ENCODE measurements at places on chromosomes 1 and 21. TPM values are rescaled to one million over a fixed set of nuclear protein-coding genes. Genes with fewer than 3 reads are reported as not detected.

Gene FAM72D
- total RNA-seq = 11.1 TPM

Gene RHEX
- not detected for total RNA-seq

DNA sequence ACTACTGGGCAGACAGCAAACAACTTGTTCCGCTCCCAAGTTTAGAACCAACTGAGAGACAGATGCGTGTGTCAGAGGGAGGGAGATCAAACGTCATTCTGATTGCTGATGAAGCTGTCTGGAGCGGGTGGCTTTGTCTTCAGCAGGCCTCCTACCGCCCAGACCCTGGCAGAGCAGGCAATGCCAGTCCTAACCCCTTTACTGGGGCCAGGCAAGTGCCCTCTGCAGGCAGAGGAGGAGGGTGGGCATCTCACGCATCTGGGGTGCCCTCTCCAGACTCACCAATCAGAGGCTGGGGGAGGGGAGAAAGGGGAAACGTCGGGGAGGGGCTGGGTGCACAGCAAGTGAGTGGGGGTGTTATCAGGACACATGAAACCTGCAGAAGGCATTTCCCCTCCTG lies 126.6 kb downstream of the ACTL8 start:
- no peak for DNase-seq
- no peak overlapping the region for H3K27ac ChIP-seq
- H3K4me3 ChIP-seq = no peak overlapping the region
- no peaks in the 10 kb centered on the region for H3K36me3 ChIP-seq
- no peaks in the 10 kb centered on the region for H3K27me3 ChIP-seq
- H3K4me1 ChIP-seq = no peaks in the 10 kb centered on the region

DNA sequence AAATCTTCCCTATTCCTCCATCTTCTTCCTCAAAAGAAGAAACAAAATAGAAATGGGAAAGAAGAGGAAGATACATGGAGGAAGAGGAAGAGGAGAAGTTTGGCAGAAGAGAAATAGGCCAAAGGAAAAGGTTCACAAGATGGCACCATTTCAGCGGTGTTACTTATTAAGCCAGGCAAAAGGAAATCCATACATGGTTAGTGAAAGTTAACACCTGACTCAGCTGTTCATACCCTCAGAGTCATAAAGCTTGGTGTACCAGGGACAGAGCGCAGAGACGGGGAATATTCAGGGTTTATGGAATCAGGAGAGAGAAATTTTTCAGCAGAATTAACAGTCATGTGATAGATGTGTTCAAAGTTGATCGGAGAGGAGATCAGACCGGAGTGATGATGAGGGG lies 70.6 kb downstream of the COQ8A start:
- DNase-seq = no peak
- no peak overlapping the region for H3K4me3 ChIP-seq
- H3K4me1 ChIP-seq = no peaks in the 10 kb centered on the region

DNA sequence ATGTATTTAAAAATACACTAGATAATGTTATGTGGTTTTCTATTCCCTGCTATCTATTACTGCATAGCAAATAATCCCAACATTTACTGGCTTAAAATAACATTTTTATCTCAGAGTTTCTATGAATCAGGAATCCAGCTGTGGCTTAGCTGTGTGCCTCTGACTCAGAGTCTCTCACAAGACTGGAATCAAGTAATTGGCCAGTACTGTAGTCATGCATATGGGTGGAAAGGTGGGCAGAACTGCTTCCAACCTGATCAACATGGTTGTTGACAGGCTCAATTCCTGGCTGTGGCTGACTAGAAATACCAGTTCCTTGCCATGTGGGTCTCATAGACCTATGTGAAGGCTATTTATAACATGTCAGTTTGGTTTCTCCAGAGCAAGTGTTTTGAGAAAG lies 131.8 kb downstream of the PDE4B start:
- no peak overlapping the region for H3K27ac ChIP-seq
- no peak overlapping the region for H3K4me3 ChIP-seq
- H3K27me3 ChIP-seq = peaks cover 3% of the 10 kb centered on the region
- H3K36me3 ChIP-seq = no peaks in the 10 kb centered on the region
- H3K4me1 ChIP-seq = no peaks in the 10 kb centered on the region

DNA sequence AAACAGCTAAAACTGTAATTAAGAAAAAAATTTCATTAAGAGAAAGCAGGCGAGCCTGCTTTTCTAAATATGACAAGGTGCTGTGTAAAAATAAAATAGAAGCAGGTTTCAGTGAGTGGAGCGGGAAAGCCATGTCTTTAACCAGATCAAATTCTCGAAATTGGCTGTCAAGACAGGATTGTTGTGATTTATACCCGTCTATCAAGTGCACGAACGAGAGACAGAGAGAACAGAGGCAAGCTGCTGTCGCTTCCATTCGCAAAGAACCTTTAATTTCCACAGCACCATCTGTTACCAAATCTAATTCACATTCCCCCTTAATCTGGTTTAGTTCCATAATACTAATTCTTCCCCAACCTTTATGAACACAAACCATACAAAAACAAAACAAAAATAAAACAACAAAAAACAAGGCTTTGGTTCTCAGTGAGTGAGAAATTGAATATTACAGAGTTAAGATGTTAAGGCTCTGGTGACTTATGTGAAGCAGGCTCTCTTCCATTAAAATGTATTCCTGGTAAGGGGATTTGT lies 35.0 kb downstream of the ESRRG start:
- H3K4me3 ChIP-seq = no peak overlapping the region
- H3K4me1 ChIP-seq = no peaks in the 10 kb centered on the region
- no peak overlapping the region for H3K27ac ChIP-seq
- DNase-seq = no peak
- H3K27me3 ChIP-seq = no peaks in the 10 kb centered on the region

- peaks cover 1% of the 10 kb centered on the region for H3K4me1 ChIP-seq
- H3K36me3 ChIP-seq = peaks cover 38% of the 10 kb centered on the region
- H3K4me3 ChIP-seq = no peak overlapping the region
Observed at GRCh38 chr1:19903621-19904020, 19.8 kb downstream of the PLA2G2E start.
